Activated CD4-positive, alpha-beta T cell treated with anti-CD3 and anti-CD28 coated beads, Interleukin-2, amount 50 U/mL, for 4 hours (primary cell): ENCODE measurements at places on chromosomes 6 and 20.

DNA sequence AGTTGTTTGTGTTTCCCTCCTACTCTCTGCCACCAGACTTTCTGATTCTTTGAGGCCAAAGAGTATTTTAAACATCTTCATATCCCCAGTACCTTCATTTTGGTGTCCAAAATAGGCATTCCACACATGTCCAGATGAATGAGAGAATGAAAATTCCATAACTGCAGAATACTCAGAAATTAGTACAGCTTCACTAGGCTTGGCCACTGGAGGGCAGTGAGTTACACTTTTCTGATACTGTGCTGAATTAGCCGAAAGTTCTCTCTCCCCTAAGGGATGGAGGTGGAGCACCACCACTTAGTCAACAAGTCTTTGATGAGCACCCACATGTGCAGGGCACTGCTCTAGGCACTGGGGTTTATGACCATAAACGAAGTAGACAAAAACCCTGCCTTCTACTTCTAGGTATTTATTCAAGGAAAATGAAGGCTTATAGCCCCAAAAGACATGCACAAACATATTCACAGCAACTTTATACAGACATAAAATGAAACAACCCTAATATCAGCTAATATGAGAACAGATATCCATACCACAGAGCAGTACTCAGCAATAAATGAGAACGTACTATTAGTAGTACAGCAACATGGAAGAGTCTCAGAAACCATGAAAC, 46.1 kb upstream of the TMEM217 start:
- DNase-seq, result no peak

GRCh38 chr6:39892490-39893129, 41.7 kb downstream of the MOCS1 start:
- DNase-seq, result no peak

- no peak for DNase-seq
Measured at GRCh38 chr6:12403201-12403826, 113.2 kb downstream of the EDN1 start.

GRCh38 chr6:26158076-26158580, 70.9 kb downstream of the HFE start:
- DNase-seq, result peak; percentile 72

DNA sequence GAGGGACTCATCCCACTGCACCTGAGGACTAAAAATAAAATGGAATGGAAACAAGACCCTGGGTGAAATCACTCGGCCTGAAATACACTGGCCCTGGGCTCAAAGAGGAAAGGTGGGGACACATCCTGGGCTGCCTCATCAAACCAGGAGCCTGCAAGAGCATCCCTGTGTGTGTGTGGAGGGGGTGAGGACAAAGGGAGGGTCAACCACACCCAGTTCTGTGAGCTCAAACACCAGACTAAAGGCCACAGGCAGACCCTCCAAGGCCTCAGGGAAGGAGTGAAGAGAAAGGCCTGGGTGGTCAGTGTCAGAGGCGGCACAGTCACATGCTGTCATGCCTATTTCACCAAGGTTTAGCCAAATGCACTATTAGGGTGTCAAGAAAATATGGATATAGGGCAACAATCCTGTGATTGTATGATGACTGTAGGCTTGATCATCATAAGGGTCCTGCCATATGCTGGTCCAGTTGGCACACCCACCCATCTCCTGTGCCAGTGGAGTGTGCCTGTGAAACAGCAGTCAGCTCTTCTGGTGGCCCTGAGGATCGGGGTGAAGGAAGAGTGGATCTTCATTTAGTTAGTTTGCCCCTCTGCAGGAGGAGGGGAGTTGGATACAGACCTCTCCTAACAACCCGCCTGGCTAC, 28.9 kb downstream of the SRSF3 start:
- DNase-seq, result no peak

DNA sequence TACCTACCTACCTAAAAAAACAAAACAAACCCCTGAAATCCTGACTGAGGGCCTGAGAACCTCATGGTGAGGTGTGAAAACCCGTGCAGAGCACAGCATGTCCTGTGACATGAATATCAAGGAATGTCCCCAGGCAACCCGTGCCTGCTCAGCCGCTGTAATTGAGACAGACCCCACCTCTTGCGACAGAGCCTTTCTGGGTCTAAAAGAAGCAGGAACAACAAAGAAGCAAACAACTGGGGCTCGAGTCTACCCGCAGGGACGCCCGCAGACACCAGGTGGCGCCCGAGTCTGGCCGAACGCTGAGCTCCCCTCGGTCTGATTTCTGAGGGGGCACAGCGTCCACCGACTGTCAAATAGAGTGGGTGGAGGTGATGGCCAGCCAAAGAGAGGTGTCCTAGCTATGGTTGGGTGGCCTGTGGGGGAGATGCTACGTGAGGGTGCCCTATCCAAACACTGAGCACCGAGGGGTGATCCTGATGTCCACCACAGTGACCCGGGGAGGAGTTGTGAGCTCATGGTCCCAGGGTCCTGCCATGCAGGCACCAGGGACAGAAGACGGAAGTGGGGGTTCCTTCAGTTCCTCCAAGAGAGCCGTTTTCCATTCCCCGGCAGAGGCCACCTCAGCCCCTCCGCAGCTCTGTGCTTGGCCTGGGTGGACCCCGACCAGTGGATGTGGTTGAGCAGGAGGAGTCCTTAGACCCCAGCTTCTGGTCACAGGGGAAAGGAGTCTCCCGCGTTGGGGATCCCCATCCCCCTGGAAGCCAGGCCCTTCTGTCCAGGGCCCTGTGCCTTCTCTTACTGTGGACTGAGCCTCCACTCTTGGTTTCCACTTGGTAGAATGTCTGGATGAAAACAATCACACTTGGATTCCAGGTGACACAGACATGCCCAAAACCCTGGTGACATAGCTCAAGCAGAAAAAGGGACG, 268.2 kb downstream of the CDC5L start:
- peak; percentile 68 for DNase-seq
